ENCODE measurements at places on chromosomes 2 and 18.

- H3K27me3 ChIP-seq, result peaks cover 61% of the 10 kb centered on the region
- no peak overlapping the region for H3K4me3 ChIP-seq
- no peak for DNase-seq
These were observed 4.7 kb upstream of the SATB2 start for GRCh38 chr2:199462347-199462955.

DNA sequence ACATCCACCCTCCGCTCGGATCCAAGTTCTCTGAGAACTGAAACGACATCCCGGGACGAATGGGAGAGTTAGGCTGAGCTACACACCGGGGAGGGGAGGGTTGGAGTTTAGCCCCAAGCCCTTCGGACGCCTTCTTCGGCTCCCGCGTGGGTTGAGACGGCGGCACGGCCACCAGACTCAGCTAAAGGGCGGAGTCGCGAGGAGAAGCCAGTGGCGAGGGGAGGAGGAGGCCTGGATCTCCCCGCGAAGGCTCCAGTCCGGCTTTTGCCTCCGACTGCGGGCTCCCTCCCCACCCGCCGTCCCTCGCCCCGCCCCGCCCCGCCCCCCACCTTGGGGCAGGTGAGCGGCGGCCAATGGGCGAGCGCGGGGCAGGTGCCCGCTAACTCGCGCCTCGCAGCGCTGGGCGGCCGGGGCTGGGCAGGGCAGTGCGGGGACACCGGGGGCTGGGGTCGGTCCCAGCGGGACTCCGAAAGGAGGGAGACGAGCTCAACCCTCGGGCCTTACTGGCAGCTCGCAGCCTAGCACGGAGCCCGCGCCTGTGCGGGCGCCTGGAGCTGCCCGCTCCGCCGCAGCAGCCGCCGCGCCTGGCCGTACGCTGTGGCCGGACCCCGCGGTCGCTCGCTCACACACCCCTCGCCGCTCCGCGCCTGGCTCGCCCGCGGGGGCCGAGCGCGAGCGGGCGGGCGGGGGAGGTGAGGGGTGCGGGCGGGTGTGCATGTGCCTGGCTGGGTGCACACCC lies at the start of gene EMX1:
EMX1 (plus strand) TSS at position 382 of the 739 bp plus-strand sequence; CDS start at position 716, 334 bp downstream.
- H3K36me3 ChIP-seq, result peaks cover 4% of the 10 kb centered on the region
- DNase-seq, result no peak
- H3K27me3 ChIP-seq, result peaks cover 69% of the 10 kb centered on the region
- peak within 1 kb of the TSS; percentile 61 for H3K27ac ChIP-seq
- peaks cover 18% of the 10 kb centered on the region for H3K4me1 ChIP-seq

DNA sequence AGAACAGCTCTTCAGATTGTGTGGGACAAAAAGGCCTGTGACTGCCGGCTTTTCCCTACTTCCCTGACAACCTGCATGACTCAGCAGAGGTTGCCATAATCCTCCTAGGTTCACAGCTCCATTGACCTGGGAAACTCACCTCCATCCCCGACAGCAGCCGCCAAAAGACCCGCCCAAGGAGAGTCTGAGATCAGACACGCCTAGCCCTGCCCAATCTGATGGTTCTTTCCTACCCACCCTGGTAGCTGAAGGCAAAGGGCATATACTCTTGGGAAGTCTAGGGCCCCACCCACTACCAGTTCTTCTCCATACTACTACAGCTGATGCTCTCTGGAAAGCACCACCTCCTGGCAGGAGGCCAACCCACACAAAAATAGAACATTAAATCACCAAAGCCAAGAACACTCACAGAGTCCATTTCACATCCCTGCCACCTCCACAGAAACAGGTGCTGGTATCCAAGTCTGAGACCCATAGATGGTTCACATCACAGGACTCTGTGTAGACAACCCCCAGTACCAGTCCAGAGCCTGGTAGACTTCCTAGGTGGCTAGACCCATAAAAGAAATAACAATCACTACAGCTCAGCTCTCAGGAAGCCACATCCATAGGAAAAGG lies 140.6 kb downstream of the NETO1 start:
- H3K27ac ChIP-seq, result no peak overlapping the region
- H3K36me3 ChIP-seq, result no peaks in the 10 kb centered on the region
- H3K27me3 ChIP-seq, result no peaks in the 10 kb centered on the region

DNA sequence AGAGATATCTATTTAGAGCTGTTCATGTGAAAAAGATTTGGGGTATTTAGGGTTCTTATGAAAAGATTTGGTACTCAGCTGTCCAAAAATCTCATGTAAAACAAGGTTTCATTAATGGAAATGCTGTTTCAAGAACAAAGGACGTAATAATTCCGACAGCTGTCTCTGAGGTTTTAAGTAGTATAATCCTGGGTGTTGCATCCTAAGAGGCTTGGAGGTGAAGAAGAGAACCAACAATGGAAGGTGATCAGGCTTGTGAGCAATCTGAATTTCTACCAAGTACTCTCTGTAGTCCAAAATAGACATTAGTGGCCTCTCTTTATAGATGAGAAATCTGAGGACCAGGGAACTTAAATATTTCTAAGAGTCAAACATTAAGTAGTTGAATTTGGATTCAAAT lies 205.1 kb downstream of the BABAM2 start:
- H3K27ac ChIP-seq, result no peak overlapping the region
- DNase-seq, result no peak
- H3K4me1 ChIP-seq, result no peaks in the 10 kb centered on the region
- H3K4me3 ChIP-seq, result no peak overlapping the region
- no peaks in the 10 kb centered on the region for H3K27me3 ChIP-seq
- no peaks in the 10 kb centered on the region for H3K36me3 ChIP-seq

- no peak overlapping the region for H3K4me3 ChIP-seq
- peaks cover 3% of the 10 kb centered on the region for H3K4me1 ChIP-seq
- H3K27ac ChIP-seq, result no peak overlapping the region
- no peak for DNase-seq
These were observed 59.6 kb upstream of the ZFP36L2 start for GRCh38 chr2:43285987-43286386.

GRCh38 chr2:112884869-112885505 lies 26.0 kb upstream of the IL37 start:
- no peak overlapping the region for H3K4me3 ChIP-seq
- peak; percentile 64 for DNase-seq
- H3K36me3 ChIP-seq, result no peaks in the 10 kb centered on the region
- peaks cover 11% of the 10 kb centered on the region for H3K27me3 ChIP-seq
- H3K4me1 ChIP-seq, result peaks cover 31% of the 10 kb centered on the region
